ENCODE measurements at places on chromosomes 7 and 10.

GRCh38 chr7:45716380-45717203 is 142.4 kb downstream of the ADCY1 start:
- DNase-seq = no peak

DNA sequence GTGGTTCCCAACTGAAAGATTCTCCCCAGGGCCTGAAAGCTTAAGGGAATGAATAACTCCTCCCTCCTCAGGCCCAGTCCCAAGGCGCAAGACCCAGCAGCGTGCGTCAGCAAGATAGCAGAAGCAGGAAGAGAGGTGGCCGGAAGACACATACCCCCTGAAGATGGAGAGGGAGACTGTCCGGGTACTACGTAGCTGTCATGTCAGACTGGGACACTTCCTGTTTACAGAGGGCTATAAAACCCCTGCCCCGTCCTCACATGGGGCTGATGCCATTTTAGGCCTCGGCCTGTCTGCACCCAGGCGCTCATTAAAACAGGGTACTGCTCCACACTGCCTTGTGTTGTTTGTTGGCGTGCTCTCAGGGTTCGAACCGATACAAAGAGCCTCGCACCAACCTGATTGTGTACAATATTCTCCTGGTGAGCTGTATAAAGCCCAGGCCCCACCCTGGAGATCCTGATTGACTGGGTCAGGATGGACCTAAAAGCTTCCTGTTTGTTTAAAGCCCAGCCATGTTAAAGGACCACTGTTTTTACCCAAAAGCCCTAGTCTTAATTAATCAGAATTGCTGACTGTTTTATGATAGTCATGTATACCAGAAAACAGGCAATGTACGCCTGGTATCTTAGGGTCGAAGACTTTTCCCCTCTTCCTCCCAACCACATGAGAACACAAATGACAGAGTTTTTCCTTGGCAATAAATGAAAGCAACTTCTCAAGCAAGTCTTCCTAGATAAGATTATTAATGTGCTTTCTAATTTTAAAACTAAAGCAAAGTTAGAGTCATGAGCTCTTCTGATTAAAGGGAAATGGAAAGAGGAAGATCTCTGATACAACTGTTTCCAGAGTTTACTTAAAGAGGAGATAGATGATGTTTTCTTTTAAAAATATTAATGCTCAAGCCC is 251.5 kb downstream of the DOCK4 start:
- no peak for DNase-seq

- no peak for DNase-seq
Observed at GRCh38 chr7:44634187-44634838, 27.9 kb downstream of the OGDH start.

GRCh38 chr10:100693821-100694220 is 51.6 kb upstream of the PAX2 start:
- DNase-seq = no peak

GRCh38 chr7:29319719-29320521 is 125.3 kb downstream of the CHN2 start:
- no peak for DNase-seq

- no peak for DNase-seq
Observed at GRCh38 chr10:13712476-13712836, 125.7 kb downstream of the PRPF18 start.

DNA sequence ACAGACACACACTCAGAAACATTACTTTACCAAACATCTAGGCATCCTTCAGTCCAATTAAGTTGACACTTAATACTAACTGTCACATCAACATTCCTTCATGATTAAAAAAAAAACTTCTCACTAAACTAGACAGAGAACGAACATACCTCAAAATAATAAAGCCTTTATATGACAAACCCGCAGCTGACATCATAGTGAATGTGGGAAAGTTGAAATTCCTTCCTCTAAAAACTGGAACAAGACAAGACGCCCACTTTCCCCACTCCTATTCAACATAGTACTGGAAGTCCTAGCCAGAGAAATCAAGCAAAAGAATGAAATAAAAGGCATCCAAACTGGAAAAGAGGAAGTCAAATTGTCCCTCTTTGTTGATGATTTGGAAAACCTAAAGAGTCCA is 96.9 kb upstream of the PPP1R9A start:
- no peak for DNase-seq

DNA sequence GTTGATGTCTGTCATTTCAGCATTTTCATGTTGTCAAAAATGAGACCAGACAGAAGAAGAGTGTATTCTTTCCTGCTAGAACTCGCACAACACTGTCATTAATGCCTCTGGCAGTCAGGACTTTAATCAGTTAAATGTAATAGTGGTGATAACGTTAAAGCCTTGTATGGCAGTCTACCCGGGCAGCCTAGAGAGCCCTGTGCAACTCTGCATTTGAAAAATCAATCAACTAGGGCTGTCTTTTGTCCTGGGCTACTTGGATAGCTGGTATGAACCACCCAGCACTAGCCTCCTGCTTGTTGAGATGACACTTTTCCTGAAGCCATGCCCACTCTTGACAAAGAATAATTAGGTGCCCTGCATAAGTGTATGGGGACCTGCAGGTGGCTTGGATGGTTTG is 19.8 kb downstream of the MGMT start:
- DNase-seq = no peak

- no peak for DNase-seq
Observed at GRCh38 chr10:62870866-62871265, 54.7 kb upstream of the EGR2 start.

DNA sequence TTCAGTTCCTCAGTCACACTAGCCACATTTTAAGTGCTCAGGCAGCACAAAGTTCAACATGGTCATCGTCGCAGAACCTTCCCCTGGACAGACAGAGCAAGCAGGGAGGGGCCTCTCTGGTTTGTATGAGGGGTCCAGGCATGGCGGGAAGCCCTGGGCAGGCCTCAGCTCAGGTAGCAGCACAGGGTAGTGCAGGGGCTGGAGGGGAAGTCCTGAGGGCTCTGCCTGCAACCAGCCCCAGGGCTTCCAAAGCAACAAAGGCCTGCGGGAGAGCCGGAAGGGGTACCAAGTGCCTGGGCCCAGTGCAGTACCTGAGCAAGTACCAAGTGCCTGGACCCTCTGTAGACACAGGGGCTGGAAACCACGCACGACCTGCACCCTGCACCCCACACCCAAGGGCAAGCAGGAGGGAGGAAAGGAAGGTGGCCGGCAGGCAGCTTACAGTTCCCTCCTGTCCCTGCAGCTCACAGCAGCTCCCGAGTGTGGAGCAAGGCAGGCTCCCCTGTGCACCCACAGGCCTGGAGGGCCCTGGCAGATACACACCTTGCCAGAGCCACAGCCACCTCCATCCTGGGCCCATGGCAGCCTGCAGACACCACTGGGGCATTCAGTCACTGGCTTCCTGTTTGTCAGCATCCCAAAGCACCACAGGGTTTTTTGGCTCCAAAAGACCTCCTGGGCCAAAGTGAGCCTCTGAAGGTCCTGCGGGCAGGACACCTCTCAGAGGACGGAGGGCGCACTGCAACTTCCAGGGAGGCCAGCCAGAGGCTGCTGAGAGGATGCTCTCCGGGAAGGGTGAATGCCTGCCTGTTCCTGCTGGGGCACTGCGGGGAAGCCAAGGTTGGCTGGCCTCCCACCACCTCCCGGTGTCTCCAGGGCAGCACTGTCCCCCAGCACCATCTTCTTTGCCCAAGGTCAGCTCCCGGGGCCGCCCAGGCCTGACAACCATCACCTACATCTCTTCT is 6.5 kb upstream of the RET start:
- no peak for DNase-seq

DNA sequence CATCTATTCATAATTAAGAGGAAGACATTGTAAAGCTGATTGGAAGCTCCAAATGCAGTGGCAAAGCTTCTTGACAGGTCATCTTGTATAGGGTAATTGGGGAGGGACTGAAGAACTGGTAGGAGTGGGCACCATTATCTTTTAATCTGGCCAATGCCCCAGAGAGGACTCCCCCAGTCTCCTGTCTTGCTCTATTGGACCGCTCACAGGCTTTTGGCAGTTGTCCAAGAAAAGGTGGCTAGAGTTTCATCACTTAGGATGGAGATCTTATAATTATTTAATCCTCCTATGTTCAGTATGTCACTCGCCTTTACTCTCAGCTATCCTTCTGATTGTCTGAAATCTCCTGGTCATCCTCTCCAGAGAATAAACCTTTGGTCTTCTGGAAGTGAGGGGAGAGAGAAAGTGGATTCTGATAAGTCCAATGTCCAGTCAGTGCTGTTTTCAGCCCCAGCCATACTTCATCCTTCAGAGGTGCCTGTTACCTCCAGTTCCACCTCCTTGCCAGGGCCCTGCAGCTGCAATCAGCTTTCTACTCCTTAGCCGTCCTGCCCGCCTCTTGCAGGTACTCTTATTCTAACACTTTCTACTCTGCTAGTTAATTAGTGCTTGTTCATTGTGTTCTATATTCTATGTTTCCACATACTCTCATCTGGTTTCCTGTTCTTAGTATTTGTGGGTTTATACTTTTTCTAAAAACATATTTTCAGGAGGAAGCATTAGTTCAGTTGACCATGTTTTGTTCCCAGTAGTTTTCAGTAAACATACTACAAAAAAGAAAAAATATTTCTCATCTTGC is 241.6 kb downstream of the NSUN6 start:
- DNase-seq = no peak

- DNase-seq = no peak
Observed at GRCh38 chr7:17557251-17557671, 258.8 kb downstream of the AHR start.

Data from activated naive CD8-positive, alpha-beta T cell treated with anti-CD3 and anti-CD28 coated beads, Interleukin-2, amount 50 U/mL, for 24 hours (primary cell).